ENCODE measurements at places on chromosomes 6 and 20.

GRCh38 chr6:107509506-107509905 is 19.6 kb downstream of the SOBP start:
- no peak for DNase-seq

DNA sequence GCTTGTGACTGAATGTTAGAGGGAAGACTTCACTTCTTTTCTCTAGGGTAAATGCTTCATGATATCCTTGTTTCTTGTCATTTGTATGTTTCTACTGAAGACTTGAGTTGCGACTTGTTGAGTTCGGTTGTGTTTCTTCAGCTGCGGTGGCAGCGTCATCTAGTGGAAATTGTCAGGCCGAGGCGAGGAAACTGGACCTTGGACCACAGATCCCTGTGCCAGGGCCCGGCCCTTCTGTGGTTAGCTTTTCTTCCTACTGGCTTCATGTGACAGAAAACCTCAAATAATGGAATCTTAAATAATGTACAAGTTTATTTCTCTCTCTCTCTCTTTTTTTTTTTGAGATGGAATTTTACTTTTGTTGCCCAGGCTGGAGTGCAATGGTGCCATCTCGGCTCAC is 12.4 kb downstream of the MTHFD1L start:
- no peak for DNase-seq

DNA sequence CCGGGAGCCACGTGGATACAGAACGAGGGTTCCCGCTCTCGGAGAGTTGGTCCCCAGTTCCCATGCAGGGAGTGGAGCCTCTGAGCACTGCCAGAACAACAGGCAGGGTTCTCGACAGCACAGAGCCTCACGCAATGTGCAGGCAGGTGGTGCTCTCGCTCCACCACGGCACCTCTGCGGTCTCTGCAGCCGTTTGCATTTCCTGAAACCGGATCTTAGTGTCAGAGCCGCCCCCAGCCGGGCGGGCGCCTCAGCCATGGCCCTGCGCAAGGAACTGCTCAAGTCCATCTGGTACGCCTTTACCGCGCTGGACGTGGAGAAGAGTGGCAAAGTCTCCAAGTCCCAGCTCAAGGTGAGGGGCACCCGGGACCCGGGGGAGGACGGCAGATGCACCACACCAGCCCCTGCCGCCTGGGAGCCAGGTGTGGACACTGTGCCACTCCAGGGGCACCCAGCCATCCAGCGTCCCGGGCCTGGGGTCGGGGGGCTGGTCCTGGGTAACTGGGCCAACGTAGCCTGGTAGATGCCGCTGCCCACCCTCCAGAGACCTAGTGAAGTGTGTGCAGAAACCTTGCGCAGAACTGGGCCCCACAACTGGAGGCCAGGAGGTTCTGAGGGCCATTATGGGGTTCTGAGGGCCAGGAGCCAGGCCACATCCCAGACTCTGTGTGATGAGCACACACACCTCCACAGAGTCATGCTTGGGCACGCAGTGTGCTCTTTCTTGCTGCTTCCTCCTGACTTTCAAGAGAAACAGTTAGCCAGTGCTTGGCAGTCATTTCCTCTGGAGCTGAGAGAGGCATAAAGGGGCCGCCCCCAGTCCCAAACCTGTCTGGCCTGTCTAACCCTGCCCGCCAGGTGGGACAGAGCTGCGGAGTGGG is at the start of gene DEF6:
TSS of gene DEF6 (plus strand) at position 218 of the 881 bp plus-strand sequence. CDS start at position 257, 39 bp downstream.
- DNase-seq = peak; percentile 93

DNA sequence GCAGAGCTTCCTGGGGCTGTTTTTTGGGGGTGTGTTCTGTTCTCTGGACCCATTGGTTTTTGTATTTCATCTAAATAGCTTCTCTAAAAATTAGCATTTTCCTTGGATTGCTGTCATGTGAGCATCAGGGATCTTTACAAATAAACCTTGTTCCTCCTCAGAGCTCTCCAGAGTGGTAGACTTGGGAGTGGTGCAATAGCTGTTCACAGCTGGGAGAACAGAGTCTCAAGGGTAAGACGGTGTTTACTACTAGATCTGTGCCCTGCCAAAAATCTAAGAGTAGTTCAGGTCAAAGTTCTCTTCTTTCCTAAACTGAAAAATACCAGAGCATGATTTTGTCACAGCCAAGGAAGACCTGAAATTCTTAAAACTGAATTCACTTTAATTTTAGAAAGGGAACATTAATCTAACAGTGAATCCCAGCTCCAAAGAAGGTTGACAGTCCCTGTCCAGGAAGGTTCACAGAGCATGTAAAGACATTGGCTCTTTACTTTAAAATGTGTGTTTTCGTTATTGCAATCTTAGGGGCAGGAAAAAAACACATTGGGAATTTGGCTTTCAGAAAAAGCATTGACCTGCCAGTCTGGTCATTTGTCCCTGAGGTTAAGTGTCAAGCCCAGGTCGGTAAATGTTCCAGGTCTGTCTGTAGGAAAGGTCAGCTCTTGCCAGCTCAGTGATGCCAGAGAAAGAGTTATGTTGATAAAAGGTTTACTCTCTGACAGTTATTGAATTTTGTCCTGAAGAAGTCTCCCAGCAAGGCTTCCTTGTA is 43.3 kb downstream of the VAPB start:
- DNase-seq = no peak

GRCh38 chr6:30625511-30625910 is 1.2 kb upstream of the ATAT1 start:
- DNase-seq = no peak

- no peak for DNase-seq
Measured at GRCh38 chr6:47165918-47166317, 123.8 kb upstream of the ADGRF1 start.

DNA sequence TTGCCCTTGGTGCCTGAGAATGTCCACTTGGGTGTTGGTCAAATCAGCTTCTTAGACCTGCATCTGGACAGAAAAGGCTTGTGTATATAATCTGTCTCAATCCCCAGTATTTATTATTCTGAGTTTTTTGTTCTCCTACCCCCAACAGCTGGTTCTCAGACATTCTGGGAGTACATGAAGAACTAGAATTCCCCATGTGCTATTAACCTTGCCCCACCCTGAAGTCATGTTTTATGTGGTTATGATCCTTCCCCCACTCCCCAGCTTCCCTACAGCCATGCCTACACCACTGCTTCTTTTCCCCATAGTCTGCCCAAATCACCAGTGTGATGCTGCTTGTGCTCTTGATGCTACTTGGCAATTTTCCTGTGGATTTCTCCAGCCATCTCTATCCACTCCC is 157.0 kb downstream of the ADAT2 start:
- no peak for DNase-seq

- no peak for DNase-seq
Measured at GRCh38 chr6:11479296-11479695, 58.3 kb upstream of the TMEM170B start.

DNA sequence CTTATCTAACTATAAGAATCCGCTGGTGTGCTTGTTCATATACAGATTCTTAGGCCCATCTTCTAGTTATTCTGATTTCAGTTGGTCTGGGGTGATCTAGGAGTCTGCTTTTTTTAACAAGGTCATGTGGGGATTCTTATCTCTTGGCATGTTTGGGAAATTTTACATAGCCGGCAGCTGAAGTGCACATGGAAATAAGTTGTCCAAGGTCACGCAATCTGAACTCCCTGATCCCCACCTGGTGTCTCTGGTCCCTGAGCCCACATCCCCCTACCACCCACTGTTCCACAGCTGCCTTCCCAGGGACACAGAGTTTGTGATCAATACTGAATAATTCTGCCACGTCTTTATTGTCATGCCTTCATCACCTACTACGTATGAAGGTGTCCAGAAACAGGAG is 90.8 kb downstream of the SSR1 start:
- no peak for DNase-seq

- no peak for DNase-seq
Measured at GRCh38 chr20:11445161-11445560, 472.5 kb upstream of the BTBD3 start.

DNA sequence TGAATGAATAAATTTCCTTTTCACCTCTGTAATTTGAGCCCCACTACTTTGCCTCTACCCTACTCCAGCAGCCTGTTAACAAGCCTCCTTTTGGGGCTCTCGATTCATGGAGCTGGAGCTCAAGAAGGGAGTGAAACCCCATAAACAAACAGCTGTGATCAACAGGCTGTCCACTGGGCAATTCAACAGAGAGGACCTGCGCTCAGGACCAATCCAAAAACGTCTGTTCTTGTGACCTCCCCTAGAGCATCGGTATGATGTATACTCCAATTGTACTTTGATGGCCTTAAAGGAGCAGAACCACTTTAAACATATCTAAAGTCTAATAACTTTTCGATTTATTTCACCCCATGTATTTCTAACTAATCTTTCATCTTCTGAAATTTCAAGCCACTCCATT is 37.4 kb downstream of the HIVEP2 start:
- no peak for DNase-seq

DNA sequence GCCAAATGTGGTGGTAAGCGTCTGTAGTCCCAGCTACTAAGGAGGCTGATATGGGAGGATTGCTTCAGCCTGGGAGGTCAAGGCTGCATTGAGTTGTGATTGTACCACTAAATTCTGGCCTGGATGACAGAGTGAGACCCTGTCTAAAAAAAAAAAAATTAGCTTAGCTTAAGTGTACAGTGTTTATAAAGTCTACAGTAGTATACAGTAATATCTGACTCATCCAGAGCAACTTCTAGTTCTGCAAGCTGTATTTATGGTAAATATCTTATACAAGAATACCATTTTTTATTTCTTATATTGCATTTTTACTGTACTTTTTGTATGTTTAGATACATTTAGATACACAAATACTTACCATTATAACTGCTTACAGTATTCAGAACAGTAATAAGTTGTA is 58.1 kb downstream of the UQCC1 start:
- no peak for DNase-seq

DNA sequence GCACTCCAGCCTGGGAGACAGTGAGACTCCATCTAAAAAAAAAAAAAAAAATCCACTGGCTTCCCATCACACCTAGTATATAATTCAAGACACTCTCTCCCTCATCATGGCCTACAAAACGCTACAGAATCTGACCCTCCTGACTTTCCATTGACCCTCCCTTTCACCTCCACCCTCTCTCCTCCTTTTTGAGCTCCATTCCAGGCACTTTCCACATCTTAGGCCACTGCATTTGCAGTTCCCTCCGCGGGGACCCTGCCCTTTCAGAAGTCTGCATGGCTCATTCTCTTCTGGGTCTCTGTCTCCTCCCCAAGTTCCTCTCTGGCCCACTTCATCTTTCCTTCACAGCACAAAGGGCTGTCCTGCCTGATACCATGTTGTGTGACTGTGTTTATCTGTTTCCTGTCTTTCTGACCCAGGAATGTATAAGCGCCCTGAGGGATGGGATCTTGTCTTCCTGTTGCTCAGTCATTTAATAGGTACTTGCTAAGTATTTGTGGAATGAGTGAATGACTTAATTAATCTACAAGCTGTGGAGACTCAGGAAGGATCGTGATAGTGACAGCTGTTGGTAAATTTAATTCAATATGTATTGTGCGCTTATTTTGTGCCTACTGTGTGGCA is 35.2 kb downstream of the NCR2 start:
- no peak for DNase-seq

- DNase-seq = no peak
Measured at GRCh38 chr6:127475823-127476176, 16.6 kb upstream of the KIAA0408 start.

DNA sequence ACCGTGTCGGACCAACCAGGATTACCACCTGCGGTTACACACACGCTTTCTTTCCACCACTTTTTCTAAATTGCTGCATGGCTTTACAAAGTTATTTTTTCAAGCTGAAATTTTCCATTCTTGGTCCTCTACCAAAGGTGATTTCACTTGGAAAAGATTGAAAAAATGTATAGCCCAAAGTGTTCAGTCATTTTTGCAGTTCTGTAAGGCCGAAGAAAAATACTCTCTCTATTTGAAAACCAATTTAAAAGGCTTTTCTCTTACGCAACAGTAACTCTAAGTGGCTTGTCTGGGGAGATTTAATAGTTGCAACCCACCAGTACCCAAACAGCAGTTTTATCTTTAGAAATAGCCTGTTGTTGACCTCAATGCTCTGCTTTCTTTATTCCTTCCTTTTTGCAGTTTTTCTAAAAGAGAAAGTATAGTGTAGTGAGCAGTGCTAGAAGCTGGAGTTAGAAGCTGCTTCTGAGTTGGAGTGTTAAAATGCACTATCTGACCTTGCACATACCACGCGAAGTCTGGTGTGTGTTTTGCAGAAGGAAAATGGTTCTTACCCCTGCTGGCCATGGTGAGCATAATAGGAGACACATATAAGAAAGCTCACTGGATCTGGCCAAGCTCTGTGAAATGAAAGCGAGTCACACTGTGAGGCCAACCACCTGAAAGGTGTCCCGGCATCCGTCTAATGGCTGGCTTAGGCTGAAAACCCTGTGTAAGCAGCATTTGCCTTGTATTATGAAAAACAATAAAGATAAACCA is 271.6 kb upstream of the PRND start:
- DNase-seq = no peak

GRCh38 chr6:16739329-16739801 is 21.9 kb downstream of the ATXN1 start:
- no peak for DNase-seq

DNA sequence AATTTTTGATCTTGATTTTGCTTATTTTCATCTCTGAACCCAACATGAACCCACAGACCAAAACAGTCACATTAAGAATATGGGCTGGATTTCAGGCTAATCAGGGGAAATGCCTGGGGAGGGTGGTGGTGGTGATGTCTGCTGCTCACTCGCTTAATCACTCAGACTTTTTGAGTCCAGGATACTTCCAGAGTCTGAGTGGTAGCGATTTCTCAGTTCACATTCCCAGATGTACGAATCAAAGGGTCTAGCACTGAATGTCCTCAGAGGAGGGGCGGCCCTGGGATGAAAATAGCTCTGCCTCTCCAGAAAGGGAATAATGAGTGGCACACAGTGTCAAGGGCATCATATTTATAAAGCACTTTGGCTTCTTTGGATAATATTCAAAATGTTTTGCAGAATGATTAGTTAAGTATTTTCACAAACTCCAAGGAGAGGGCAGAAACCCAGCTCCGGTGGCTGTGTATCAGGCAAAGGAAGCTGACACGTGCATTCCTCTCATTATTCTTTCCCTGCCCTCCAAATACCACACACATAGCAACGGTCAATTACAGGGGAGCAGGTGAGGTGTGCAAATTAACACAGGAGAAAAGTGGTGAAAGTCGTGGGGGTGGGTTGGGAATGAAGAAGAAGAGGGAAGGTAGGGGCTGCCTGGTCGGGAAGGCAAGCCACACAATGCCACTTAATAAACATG is 345.2 kb upstream of the RSPO3 start:
- no peak for DNase-seq

DNA sequence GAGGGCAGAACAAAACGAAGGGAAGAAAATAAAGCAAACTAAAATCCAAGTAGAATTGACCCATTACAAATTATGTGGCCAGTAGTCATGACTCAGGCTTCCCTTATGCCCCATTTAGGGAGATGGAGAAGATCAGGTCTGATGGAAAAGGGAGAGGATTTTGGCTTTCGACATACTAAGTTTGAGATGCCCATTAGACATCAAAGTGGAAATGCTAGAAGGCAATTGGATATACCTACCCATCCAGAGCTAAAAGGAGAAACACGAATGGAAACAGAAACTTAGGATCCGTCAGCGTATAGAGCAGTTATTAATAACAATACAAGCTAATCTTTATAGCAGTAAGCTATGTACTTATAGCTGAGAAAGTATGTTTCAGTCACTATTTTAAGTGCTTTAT is 4.8 kb downstream of the TRPC4AP start:
- DNase-seq = no peak
